ENCODE measurements at places on chromosomes 2 and 18. TPM values are rescaled to one million over a fixed set of nuclear protein-coding genes. Genes with fewer than 3 reads are reported as not detected.

The TCF23 gene
- not detected for total RNA-seq

The C18orf54 gene
- 9.8 TPM for total RNA-seq

DNA sequence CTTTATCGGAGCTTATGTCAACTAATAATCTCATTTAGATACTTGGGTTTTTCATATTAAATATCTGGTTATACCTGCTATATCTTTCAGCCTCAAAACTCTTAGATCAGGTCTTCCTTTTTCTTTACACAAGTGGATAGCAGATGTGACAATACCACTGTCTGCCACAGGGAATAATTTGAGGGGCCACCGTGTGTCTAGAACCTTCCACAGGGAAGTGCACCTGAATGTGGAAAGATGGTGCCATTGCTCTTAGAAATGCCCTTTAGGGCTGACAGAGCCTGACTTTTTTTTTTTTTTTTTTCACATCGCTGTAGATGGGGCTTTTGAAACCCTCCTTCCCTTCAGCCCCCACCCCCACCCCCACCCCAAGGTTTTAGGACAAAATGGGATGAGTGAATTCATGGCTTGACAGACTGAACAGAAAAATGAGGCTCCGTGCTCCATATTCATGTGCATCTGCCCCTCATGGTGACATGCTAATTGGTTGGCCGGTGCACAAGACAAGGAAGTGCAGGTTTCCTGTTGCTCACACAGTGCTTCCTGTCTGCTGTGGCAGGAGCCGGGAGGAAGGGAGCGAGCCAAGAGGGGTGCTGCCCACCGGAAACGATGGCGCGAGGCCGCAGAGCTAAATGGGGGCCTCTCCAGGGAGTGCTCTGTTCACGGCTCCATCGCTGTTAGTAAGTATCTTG, 246.0 kb downstream of the LDLRAD4 start:
- no peak for DNase-seq

The FEV gene
- not detected for total RNA-seq

The SERPINB11 gene
- total RNA-seq = not detected

- no peak for DNase-seq
These were observed 2.9 kb upstream of the EPB41L3 start for GRCh38 chr18:5546660-5547059.

DNA sequence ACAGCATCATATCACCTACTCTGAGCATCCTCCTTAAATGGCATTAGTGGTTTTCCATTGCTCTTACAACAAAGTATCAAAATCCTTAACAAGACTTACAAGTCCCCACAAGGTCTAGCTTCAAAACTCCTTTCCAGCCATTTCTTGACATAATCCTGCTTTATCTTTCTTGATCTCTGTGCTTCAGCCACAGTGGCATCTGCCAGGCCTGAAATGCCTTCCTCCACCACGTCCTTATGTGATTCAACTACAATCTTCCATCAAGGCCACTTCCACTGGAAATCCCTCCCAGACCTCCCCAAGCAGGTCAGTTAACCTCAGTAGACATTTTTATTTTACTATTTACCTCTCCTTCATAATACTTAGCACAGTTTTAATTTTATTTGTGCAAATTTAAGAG, 83.8 kb upstream of the CCDC150 start:
- DNase-seq = no peak

DNA sequence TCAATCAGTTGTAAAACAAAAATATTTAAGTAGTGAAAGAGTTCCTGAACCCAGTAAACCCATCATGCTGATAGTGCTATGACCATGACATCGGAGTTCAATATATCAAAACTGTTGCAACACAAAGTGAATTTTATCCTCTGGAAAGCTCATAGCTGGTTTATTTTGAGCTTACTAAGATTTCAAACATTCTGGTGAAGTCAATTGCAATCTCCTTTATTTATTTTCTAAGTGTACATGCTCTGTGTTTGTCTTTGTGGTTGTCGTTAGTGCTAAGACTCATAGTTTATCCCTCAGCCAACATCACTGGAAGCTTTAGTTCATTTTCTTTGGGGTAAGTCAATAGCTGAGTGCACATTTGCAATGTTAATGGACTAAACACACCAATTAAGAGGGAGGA, 91.9 kb downstream of the QPCT start:
- DNase-seq = no peak

- no peak for DNase-seq
These were observed 24.2 kb downstream of the COLEC12 start for GRCh38 chr18:476251-476664.

The PROC gene
- total RNA-seq = not detected

- no peak for DNase-seq
These were observed 305.3 kb downstream of the PARD3B start for GRCh38 chr2:204850581-204850980.

DNA sequence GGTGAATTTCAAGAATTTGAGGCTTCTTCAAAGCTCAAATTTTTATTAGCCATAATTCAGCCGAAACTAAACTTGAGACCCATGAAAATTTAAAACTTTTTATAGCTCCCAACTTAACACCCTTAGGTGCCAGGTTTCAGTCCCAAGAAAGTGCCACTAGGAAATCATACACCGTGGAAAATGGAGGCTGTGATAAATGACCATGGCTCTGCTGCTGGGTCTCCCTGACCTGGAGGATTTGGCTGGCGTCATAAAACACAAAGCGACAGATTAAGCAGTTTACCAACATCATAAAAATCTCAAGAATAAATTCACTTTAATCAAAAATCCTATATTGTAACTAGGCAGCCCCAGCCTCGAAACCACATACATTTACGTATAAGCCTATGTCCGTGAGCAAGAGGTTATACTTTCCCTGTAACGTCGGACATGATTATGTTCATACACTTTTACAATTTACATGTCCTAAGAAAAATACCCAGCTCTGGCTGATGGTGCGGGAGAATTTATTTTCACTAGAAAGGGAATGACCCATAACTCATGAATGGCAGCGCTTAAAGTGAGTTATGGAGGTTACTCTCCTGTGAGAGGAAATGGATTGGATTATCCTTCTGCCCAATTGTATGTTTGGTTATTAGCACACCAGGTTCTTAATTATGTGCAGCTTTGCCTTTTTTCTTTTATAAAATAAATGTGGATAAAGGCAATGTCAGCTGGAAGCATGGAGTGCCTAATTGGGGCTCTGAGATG, 329.4 kb downstream of the AGPS start:
- no peak for DNase-seq

- no peak for DNase-seq
These were observed 729.8 kb upstream of the SOX11 start for GRCh38 chr2:4962419-4962818.
